ENCODE measurements at places on chromosomes 16 and 17. TPM values are rescaled to one million over a fixed set of nuclear protein-coding genes. Genes with fewer than 3 reads are reported as not detected.

The TBX21 gene
- polyA plus RNA-seq: not detected

The EFNB3 gene
- polyA plus RNA-seq: 10.6 TPM

The KRTAP4-9 gene
- not detected for polyA plus RNA-seq

The TP53TG3B gene
- polyA plus RNA-seq: not detected

The MED9 gene
- polyA plus RNA-seq: 21.1 TPM

Measured in hepatocyte (in vitro differentiated cells).